ENCODE measurements at places on chromosomes 7 and 10.

DNA sequence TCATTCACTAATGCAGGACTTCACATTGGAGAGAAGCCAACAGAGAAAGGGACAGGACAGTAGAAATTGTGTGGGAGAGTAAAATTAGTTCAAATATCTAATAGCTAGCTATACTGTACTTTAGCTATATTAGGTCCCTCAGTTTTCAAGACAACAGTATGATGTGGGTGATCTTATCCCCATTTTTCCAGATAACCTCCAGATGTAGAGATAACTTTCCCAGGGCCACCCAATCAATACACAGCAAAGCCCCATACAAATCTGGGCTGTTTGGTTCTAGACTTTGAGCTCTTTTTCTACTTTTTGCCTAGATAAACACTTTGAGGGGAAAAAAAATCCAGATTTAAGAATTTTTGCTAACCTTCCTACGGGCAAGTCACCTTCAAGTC, 482 bp upstream of the CLDN12 start:
- DNase-seq: no peak

DNA sequence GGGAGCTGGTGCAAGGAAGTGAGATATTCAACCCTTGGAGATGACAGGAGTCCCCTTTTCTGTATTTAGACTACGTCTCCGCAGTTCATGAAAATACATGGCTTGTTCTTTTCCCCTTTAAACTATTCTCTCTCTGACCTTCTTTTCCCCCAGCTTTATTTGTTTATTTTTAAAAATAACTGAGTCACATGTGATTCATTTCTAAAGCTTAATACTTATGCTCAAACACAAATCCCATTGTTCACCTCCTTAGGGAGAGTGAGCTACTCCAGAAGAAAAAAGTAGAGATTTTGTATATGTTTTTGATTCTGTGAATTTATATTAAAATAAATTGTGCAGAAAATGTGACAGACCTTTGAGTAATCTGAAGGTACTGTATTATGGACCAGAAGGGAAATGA, 35.9 kb upstream of the FZD1 start:
- no peak for DNase-seq

DNA sequence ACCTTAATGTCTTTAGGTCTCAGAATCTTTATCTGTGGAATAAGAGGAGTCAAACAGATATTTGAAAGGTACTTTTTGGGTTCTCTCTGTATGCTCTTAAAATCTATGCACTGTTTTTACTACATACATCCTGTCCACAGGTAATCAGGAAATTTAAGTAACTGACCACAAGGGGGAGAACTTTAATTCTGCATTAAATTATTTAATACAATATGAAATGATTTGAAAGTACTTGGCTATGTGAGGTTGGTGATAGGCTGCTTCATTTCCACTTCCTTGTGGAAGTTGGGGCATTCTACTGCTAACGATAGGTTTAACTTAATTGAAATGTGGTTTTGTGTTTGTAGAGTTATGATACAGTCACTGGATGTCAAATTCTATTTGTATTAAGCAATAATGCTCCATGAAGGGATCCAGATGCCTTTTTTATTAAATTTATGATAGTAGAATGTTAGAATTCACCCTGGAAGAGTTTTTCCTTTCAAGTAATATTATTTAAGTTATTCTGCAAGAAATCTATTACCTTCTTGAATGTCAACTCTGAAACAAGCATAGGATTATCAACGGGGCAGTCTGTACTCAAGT, 6.0 kb downstream of the TEX47 start:
- no peak for DNase-seq

- DNase-seq: no peak
These were observed 68.9 kb downstream of the PLCE1 start for GRCh38 chr10:94062611-94063010.

GRCh38 chr7:37176079-37176478, 272.6 kb downstream of the ELMO1 start:
- DNase-seq: no peak

- no peak for DNase-seq
These were observed 119.0 kb downstream of the OAT start for GRCh38 chr10:124299696-124300095.
